ENCODE measurements at places on chromosomes 3 and 15.

GRCh38 chr3:121619691-121620090 is 26.5 kb downstream of the FBXO40 start:
- no peak for DNase-seq

DNA sequence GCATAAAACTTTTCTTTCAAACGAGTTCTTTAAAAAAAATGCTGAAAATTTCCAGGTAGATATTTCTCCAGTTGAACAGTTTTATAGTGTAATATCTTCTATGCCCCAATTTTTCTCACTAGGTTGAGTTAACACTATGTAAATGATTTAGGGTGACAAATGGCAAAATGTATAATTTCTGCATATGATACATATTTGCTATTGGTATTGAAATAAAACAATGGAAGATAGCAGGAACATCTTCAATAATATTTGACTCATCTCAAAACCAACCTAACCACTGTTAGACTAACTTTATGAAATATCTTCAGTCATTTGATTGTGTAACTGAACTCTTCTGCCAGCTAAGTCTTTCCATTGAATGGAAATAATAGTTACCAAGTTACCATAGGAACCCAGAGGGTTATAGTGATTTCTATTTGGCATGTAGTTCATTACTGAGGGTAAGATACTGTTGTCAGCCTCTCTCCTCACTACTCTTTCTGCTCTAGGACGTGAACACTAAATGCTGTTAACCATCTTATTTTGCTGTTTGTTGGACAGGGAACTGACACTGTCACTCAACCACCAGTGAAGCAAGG is 824.7 kb upstream of the NECTIN3 start:
- no peak for DNase-seq

DNA sequence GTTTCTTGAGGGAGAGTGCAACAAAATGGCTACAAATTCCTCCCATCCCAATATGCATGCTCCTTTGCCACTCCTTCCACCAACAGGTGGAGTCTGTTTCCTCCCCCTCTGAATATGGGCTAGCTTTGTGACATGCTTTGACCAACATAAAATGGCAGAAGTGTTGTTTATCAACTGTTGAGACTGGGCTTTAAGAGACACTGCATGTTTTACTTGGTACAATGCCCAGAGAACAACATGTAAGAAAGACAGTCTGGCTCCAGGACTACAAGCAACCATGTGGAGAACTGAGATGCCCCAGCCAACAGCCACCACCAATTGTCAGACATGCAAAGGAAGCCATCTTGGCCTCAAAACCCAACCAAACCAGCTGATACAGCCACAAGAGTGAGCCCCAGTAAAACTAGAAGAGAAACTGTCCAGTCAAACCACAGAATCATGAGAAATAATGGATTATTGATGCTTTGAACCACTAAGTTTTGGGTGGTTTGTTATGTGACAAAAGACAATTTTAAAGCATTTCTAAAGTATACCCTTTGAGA is 40.5 kb downstream of the NUDT16 start:
- DNase-seq: no peak

- no peak for DNase-seq
Measured at GRCh38 chr15:78730955-78731354, 80.3 kb downstream of the ADAMTS7 start.

DNA sequence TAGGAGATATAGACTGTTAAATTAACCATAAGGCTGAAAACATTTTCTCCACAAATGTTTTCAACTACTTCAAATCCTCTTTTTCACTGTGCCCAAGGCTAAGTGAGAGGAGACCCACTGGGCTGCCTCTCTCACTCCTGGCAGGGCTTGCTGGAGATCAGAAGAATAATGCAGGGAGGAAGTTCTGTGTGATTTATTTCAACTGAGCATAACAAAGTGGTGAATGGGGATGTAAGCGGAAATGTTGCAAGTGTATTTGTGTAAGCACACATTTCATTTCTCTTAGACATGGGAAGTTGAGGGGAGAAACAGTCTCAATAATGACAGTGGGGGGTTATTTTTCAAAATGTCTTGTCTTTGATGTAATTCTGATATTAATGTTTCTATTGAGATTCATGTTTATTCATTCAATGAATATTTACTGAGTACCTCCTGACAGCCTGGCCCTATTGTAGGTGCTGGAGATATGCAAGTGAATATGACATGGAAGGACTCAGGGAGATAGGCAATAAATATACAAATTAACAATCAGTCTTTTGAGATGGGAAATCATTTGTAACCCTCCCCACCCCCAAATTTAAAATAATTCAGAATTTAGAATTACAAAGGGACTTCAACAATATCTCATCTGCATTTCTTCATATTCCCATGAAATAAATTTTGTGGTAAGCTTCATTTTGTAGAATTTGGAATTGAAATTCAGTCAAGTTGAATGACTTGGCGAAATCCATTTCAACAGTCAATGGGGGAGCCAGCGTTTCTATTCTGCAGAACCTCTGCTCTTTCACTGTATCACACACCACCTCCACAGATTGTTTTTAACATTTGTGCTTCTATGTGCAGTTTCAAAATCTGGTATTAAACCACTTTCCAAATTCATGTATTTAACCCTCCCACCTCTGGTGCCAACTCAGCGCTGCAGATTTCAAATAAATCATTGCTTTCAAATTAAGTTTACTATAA is 247.2 kb downstream of the SLC9A9 start:
- DNase-seq: no peak

- no peak for DNase-seq
Measured at GRCh38 chr3:39140341-39140971, 12.9 kb downstream of the CSRNP1 start.

- DNase-seq: no peak
Measured at GRCh38 chr15:40340740-40341400, at the start of gene CCDC9B. TSS of gene CCDC9B (minus strand) at chr15:40340939. CDS start at chr15:40340819, 120 bp downstream.

DNA sequence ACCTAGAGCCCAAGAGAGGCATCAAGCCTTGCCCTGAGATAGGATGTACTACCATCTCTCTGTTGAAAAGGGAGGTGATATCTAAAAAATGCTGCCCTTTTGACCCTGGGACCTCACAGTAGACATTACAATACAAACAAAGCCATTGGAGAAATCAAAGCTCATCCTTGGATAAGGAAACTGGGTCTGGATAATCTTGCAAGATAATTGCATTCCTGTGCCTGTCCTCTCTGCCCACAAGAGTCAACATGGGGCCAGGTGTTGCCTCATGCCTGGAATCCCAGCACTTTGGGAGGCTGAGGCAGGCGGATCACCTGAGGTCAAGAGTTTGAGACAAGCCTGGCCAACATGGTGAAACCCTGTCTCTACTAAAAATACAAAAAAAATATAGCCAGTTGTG is 57.3 kb upstream of the DLG1 start:
- DNase-seq: no peak

DNA sequence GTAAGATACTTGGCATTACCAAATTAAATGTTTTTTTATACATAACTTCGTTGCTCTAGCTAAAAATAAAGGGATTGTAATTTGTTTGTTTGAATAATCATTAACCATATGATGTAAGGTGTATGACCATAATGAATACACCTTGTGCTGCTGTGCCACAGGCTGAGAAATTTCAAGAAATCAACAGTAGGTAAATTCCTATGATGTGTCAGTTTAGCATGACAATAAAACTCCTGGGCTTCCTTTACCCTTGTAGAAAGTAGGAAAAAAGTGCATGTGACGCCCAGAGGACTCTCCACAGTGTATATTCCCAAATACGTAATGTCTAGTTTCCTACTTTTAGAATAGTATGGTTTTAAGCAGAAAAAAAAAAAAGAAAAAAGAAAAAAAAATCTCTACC is 208.1 kb downstream of the SATB1 start:
- DNase-seq: no peak

GRCh38 chr3:126542340-126543241 is 16.1 kb downstream of the C3orf22 start:
- DNase-seq: no peak

GRCh38 chr3:111541911-111542483 is at the start of gene CD96:
TSS of gene CD96 (plus strand) at chr3:111542197. CDS start at chr3:111542249, 52 bp downstream.
- peak; percentile 45 for DNase-seq

- no peak for DNase-seq
Measured at GRCh38 chr3:8869613-8870012, 93.7 kb downstream of the RAD18 start.

DNA sequence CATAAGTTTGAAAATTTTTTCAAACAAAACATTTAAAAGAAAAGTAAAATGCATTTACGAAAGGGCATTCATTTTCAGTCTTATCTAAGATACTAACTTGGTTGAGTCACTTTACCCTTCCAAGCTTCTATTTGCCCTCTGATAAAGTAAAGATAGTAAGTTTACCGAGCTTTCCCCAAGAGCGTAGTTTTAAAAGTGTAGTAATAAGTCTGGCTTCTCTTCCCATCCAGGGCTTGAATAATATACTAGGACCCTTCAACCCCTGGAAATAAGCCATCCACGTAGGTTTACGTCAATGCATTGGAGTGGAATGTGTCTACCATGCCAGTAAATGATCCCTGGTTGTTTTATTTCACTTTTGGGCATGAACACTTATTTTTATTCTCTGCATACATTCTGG is 608.3 kb downstream of the NTRK3 start:
- DNase-seq: no peak

DNA sequence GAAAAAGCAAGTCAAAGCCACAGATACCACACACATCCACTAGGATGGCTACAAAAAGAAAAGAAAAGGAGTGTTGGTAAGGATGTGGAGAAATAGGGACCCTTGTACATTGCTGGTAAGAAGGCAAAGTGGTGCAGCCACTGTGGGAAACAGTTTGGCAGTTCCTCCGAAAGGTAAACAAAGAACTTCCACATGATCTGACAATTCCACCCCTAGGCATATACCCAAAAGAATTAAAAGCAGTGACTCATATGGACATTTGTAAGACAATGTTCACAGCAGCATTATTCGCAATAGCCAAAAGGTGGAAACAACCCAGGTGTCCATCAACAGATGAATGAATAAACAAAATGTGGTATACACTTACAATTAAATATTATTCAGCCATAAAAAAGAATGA is 22.2 kb upstream of the GMPPB start:
- DNase-seq: no peak

GRCh38 chr3:188397766-188398705 is 244.1 kb downstream of the LPP start:
- no peak for DNase-seq

- no peak for DNase-seq
Measured at GRCh38 chr3:155015776-155016436, 64.2 kb upstream of the MME start.

GRCh38 chr3:110099711-110100110 is 762.4 kb upstream of the DPPA4 start:
- no peak for DNase-seq

DNA sequence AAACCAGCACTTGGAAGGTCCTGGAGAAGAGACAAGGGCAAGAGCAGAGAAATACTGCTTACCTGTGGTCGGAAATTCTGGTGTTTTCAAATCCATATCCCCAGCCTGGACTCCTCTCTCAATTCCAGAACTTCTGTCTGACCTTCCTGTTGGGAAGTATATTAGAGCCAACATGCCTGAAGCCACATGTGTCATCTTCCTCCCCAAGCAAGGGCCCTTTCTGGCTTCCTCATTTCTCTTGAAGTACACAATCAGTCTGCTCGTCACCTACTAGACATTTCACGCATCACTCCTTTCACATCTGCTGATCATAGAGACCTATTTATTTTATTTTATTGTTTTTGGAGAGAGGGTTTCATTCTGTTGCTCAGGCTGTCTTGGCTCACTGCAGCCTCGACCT is 8.4 kb downstream of the PARP14 start:
- no peak for DNase-seq

DNA sequence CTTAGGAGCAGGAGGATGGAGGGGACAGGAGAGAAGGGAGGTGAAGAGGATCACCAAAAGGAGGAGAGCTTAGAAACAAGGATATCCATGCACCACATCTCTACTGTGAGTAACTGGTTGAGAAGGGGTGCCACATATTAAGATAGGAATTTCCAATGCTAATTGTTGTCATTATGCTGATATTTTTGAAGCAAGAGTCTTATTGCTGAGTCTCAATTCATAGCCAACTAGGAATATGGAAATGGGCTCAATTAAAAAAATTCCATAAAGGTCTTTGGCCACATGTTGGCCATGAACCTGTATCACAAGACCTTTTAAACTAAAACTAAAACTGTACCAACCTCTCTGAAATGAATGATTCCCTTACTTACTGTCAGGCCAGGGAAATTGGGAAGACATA is 642.6 kb downstream of the MAGI1 start:
- no peak for DNase-seq
